ENCODE measurements at places on chromosomes 1 and 21.

DNA sequence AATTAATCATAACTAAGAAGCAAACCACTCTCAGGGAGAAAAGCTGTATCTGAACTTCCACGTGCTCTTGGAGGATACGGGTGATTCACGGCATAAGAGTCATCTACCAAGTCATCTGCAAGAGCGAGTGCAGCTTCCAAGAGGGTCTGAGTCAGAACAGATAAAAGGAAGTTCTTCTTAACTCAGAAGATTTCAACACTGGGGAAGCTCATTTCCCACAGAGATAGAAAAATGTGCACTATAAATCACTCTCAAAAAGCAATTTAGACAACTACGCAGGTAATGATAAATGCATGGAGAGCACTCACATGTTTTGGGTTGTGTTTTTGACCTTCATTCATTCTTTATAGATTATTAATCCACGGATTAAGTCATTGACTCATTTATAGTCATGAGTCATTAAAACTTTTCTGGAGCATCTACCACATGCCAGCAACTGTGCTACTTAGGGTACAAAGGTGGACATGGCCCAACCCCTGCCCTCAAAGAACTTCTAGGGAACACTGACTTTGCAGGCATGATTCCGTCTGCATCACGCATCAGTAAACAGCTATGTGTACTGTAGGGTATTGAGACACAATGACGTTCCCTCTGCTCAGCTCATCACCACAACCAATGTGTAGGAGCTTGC is 20.8 kb downstream of the KCNJ15 start:
- peak; percentile 28 for DNase-seq

DNA sequence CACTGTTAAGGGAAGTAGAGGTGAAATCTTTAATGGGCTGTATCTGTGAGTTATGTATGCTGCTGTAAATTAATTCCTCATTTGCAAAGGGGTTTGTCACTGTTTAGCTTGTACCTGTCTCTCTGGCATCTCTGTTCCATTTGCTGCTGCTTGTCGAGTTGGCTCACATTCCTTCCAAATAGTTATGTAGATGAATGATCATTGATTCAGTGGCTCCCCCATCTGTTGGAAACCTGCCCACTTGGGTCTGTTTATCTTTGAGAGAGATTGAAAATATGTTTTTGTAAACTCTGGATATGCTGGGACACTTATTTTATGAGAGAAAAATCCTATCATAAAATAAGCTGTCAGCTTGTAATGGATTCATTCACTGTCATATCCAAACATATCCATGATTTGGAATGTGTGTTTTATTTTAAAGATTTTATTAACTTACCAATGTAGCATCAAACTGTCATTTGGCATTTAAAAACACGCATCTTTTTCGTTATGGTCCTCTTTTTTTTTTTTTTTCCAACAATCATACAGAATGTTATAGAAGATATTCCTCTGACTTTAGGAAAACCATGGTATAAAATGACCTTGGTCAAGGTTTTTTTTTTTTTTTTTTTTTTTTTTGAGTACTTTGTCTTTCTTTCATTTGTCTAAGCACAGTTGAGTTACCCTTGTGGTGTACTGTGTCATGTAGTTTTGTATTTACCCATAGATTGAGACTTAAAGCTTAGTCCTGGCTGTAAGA is 3.5 kb downstream of the RYR2 start:
- DNase-seq = no peak

DNA sequence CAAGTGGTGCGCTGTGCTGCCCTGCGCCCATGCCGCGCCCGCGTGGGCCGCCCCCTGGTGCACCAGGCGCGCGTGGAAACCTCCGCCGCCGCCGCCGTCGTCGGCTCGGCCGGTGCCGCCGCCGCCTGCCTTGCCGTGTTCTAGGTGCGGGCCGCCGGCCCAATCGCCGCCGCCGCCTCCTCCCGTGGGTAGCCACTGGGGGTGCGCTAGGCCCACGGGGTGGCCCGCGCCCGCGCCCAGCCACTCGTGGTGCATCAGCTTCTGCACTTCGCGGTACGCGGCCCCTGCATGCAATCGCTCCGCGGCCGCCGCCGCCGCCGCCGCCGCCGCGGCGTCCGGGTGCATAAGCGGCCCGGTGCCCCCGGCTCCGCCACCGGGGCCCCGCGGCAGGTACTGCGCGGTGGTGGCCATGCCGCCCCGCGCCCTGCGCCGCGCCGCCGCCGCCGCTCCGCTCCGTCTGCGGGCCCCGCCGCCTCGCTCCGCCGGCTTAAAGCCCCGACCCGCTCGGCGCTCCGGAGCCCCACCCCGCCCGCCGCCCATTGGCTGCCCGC is at the start of gene POU3F1:
POU3F1 (minus strand) TSS at position 461 of the 551 bp plus-strand sequence; CDS start at position 411, 50 bp downstream.
- no peak for DNase-seq

DNA sequence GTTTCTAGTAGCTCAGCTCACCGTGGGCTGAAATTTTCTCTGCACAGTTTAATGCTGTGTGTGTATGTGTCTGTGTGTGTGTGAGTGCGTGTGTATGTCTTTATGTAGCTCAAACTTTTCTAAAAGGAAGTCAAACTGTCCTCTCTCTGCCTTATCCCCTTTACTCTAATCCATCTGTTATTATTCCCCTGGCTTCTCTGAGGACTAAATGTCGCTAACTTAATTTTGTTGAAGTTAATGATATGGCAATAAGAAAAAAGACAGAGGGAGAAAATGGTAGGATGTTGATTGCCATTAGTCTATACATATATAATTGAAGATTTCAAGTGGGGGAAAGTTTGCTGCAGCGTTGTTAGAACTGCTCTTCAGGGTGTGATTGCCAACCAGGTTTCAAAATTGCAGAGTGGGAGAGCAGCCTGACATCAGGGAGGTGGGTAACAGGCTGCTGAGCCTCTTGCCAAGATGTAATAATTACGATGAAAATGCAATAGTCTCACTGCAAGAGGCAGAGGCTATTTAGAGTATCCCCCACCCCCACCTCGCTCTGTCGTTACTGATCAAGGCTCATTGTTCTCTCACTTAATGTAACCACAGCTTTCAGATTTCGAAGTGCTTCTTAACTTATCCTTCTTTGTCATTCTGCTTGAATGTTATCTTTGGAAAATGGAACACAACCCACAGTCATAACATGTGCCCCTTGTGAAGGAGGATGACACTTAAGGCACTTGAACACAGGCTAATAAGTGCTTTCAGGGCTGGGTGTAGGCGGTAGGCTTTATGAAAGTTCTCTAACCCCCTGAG is 559.0 kb upstream of the PLXNA2 start:
- no peak for DNase-seq

DNA sequence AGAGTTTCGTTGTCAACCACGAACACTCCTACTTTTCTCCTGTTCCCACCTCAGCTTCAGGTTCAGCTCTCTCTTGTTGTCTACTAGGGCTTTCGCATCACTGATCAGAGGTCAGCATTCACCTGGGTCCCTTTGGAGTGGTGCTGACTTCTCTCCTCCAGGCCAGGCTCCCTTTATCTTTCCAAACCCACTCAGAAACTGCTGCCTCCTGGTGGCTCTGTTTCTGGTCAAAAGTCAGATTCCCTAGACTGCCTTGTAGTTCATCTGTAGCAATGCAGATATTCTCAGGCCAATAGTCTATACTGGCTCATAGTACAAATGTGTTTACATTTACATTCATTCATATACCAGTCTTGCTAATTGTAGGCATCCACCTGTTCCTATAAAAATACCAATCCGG is 6.4 kb upstream of the ERI3 start:
- DNase-seq = no peak

GRCh38 chr1:247360991-247361731 is 29.5 kb upstream of the ZNF496 start:
- peak; percentile 9 for DNase-seq

DNA sequence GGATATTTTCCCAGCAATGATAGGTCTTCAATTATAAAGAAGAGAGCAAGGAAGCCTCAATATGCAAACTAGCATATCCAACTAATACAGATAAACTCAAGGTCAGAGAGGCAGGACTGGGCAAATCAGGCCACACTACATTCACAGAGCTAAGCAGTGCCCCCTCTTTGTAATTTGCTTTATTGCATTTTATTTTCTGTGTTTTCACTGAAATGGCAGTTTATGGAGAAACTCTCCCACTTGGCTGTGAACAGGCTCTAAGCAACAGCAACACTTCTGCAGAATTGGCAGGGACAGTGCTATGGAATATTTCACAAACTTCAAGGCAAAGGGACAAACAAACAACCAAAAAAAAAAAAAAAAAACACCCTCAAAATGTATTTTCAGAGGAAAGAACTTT is 93.4 kb upstream of the SOD1 start:
- DNase-seq = no peak

DNA sequence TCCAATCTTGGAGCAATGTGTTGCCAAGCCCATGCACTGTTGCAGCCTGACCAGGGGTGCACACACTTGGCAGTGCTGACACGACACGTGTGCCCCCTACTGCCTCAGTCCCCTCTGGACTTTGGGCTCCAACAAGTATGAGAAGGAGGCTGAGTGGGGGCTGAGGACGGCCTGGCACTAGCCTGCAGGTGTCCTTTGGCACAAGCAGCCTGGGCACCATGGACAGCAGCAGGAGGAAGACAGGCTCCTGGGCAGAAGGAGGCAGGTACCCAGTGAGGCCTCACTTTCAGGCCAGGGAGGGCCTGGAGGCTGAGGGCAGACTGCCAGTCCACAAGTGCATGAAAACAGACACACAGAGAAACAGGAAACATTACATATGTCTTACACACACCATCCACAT is 1702.9 kb upstream of the B3GALT2 start:
- no peak for DNase-seq

GRCh38 chr1:82819234-82819633 is 1018.5 kb downstream of the ADGRL2 start:
- no peak for DNase-seq

DNA sequence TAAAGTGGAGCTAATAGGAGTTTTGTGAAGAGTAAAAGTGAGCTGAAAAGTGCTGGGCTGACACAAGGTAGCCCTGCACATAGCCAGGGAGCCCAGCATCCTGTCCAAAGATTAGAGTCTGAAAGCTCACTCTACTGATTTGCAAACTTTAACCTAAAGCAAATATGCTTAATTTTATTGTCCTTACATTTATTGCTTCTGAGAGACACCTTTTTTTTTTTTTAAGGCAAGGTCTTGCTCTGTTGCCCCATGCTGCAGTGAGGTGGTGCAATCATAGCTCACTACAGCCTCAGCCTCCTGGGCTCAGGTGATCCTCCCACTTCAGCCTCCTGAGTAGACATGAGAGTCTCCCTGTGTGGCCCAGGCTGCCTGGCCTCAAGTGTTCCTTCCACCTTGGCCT is 16.5 kb downstream of the MGST3 start:
- DNase-seq = no peak

- DNase-seq = no peak
These were observed 403.6 kb downstream of the RRAGC start for GRCh38 chr1:38455829-38456530.

DNA sequence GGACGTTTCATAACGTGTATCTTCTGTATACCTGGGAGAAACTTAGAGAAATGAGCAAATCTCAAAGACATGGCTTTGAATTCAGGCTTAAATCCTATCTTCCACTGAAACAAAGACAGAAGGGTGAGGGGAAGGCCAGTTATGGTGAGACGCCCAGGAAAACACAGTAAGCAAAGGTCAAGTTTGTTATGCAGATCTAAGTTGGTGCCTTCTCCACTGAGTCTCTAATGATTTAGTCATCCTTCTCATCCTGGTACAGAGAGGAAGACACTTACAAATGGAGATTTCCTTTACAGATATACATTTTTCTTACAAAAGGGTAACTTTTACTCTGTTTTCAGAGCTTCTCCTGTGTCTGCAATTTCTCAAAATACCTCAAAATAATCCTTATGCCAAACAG is 64.4 kb downstream of the MAP3K7CL start:
- DNase-seq = no peak

DNA sequence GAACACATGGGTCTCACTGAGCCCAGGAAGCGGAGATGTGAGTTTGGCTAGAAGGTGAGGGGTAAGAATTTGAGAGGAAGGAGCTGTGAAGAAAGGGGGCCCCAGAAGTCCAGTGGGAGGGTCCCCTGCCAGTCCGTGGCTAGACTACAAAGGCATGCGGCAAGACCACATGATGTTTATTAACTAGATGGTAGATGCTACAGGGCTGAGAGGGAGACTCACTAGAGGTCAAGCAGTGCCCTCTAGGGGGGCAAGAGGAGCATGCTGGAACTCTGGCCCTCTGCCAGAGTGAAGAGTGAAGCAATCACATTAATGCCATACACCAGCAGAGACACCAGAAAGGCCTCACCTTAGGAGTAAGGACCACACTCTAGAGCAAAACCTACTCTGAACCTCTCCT is 12.2 kb downstream of the KIAA0319L start:
- no peak for DNase-seq
